ENCODE measurements at places on chromosomes 2 and 18.

GRCh38 chr2:73956218-73956865 lies 28.4 kb upstream of the TET3 start:
- DNase-seq: no peak

GRCh38 chr2:75483878-75484277 lies 76.9 kb downstream of the EVA1A start:
- DNase-seq: no peak

- no peak for DNase-seq
Measured at GRCh38 chr18:21664069-21664468, 40.5 kb downstream of the ABHD3 start.

DNA sequence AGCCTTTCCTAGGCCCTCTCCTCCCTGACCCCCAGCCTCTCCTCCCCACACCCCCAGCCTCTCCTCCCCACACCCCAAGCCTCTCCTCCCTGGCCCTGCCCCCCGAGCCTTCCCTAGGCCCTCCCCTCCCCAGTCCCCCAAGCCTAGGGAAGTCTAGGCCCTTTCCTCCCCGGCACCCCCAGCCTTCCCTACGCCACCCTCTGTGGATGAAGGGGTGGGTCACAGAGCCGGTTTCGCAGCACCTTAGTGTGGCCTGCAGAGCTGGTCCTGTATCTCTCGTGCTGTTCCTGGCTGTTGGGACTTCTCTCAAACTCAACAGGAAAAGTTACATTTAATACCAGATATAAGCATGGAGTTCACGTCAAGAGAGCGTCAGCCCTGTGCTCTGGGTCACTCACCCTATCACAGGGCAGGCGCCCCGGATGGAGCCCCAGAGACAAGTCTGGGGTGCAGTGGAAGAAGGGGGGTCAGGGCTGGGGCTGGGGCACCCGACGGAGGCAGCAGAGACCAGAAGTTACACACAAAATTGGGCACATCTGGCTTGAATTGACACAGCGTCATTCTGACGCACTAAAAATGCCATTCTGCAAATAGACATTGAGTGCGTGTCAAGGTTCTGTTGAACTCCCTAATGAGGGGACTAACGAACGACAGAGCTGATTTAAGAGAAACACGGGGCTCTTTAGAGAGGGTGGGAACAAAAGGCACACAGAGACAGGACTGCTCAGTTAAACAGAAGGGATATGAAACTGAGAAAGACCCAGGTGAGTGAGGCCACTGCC lies 24.0 kb downstream of the KCNIP3 start:
- no peak for DNase-seq

DNA sequence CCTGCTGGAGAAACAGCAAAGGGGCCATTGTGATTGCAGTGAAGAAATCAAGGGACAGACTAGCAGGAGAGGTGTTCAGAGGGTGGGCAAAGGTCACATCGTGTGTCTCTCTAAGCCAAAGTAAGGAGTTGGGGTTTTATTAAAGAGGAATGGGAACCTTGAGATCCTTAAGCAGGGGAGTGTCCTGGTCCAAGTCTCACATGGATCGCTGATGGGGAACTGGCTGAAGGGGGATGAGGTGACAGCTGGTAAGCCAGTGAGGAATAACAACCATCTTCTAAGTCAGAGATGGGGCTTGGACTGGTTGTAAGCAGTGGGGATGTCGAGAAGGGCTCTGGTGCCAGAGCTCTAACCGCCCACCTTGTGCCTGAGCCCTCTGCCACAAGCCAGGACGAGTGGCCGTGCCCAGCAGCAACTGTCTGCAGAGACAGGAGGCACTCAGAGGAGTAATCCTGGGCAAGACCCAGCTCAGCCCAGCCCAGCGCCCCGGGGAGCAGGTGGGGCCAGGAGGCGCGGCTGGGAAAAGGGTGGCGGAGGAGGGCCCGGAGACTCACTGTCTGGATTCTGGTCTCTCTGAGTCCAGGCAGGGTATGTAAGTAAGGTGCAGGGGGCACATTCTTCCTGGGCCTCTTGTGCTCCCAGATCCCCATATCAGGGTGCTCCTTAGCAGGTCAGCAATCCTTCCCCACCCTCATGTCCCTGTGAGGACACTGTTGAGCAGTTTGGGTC lies 13.7 kb downstream of the WNT10A start:
- no peak for DNase-seq

- DNase-seq: no peak
Measured at GRCh38 chr2:223668302-223668998, 66.3 kb upstream of the SCG2 start.

DNA sequence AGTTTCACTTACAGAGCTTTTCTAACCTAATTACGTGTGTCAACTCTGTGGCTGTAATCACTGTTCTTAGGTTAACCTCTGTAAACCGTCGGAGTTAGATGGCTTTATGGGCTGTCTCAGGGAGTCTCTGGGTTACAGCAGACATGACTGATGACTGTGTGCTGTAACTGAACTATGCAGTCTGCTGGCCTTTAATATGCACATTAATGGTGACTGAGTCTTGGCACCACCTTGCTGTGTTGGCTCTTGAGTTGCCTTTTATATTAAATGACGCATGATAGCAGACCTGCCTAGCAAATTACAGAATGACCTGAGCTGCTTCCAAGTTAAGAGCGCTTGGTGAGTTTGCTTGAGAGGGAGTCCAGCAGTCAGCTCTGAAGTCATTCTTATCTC lies 90.1 kb downstream of the ACKR3 start:
- no peak for DNase-seq

GRCh38 chr2:170475878-170476277 lies 239.3 kb upstream of the SP5 start:
- DNase-seq: no peak

GRCh38 chr2:200330351-200331060 lies 24.0 kb downstream of the SPATS2L start:
- DNase-seq: no peak

GRCh38 chr2:88827821-88828220 lies 136.3 kb downstream of the RPIA start:
- no peak for DNase-seq

GRCh38 chr2:72148837-72149555 lies 1.3 kb upstream of the CYP26B1 start:
- peak; percentile 71 for DNase-seq

- DNase-seq: peak; percentile 48
Measured at GRCh38 chr2:112055730-112056625, 909 bp downstream of the TMEM87B start.

DNA sequence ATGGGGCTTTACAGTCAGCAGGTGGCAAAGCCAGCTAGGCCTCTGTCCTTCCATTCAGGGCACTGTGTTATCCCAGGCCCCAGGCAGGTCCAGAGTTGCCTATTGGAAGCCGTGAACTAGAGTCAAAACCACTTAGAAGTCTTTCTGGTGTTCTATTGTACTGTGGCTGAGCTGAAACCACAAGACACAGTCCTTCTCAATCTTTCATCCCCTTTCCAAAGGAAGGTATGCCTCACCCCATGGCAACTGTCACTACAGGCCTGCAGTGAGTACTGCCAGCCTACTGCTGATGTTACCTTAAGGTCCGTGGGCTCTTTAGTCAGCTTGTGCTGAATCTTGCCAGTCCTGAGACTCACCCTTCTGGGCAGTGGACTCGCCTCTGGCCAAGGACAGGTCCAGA lies 181.6 kb downstream of the GULP1 start:
- no peak for DNase-seq

DNA sequence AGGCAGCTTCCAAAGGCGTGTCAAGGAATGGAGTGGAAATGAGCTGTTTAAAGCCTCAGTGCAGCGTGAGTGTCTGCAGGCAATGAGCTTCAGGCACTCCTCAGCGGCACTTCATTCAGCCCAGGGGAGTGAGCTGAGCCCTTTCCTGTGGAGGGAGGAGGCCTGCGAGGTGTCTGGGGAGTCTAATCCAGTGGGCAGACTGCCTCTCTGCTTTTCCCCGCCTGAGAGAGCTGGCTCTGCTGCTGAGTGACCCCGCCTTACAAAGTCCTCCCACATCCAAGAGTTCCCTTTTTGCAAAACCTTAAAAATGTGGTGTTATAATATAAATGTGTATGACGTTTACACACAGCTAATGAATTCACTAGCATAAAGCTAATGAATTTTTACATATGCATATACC lies 7.0 kb upstream of the LDLRAD4 start:
- DNase-seq: no peak

- no peak for DNase-seq
Measured at GRCh38 chr2:204049635-204050034, 113.1 kb downstream of the ICOS start.

GRCh38 chr2:171592036-171592555 lies 69.8 kb downstream of the CYBRD1 start:
- no peak for DNase-seq

DNA sequence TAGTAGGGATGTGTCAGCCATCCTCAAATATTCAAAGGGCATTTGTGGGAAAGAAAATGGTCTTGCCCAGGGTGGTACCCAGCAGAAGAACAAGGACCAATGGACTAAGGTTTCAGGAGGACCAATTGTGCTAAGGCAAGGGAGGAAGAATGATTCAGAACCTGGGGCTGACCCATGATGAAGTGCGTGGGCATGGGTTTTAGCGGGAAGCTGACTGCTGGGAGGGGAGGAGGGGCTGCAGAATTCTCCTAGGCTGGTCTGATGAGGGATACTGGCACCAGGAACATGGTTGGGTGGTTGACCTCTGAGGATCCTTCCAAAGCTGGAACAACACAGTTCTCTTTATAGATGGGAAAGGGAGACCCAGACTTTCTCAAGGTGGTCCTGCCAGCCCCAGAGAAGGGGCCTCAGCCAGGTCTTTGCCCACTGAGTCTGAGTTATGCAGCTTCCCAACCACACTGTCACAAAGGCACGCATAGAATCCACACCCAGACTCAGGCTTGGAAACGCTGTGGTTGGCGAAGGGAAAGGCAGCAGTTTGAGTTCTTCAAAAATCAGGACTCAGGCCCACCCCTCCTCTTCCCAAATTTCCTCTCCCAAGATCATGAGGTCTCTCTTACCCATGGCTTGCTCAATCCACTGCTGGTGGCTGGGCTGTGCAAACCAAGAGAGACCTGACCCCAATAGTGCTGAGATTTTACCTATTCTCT lies 37.3 kb downstream of the MARCO start:
- no peak for DNase-seq

- DNase-seq: no peak
Measured at GRCh38 chr2:118250001-118250400, 161.7 kb downstream of the INSIG2 start.

GRCh38 chr2:202035089-202035940 lies 1.7 kb downstream of the FZD7 start:
- DNase-seq: no peak

DNA sequence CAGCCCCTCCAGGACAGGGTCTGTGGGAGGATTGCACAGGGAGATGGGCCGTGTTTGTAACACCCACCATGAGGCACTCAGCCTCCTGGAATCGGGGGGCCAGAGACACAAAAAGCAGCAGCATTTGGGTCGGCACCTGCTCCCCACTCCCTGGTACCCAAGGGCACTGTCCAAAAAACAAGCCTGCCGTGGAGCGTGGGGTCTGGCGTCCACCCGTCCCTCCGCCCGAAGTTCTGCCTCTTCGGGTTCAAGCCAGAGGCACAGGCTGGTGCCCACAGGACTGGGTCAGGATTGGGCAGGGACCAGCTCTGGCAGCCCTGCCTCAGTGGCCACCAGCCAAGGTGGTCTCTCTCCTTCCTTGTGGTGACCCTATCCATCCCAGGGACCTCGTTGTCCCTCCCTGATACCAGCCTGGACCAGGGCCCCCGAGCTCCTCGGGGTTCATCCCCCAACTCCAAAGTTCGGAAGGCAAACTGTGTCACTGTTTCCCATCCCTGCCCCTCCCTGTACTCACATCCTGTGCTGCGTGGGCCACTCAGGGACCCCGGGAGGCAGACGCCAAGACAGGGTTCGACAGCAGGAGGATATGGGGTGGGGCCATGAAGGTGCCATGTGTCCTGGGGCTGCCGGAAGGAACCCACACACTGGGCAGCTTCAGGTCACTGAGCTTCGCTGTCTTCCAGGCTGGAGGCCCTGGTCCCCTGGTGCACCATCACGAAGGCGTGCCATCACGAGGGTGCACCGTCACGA lies 126.0 kb upstream of the HDAC4 start:
- DNase-seq: no peak

DNA sequence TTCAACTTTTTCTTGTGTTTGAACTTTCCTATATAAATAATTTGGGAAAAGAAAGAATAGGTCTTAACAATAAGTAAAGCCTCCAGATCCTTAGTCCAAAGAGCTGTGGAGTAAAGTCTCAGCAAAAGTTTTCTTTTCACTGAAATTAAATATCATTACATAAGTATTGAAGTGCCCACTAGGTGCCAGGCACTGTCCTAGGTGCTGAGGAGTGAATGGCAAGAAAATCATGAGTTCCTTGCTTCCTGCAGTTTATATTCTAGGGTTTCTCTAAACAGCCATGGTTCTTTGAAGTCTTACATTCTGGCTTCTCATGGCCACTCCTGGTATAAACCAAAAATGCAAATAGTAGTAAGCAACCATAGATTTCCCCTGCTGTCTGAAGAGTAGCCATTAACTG lies 59.7 kb downstream of the SPP2 start:
- no peak for DNase-seq

- DNase-seq: no peak
Measured at GRCh38 chr2:128405467-128405900, 86.8 kb upstream of the HS6ST1 start.

GRCh38 chr2:9657731-9658130 lies 26.9 kb upstream of the YWHAQ start:
- no peak for DNase-seq

DNA sequence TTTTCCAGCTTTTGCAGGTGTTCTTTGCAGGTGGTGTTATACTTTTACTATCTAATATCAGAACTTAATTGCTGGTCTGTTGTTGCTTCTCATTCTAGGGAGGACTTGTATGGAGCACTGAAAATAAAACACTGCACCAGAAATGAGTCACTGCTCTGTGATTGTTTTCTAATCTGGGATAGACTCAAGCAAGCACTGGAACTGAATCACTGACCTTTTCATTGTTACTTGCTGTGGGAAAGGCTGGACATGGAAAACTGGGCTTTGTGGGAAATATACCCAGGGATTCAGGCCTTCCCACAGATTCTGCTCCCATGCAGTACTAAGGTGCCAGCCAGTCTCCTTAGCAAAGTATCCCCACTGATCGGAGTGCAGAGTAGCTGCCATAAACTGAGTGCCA lies 470.0 kb upstream of the GCFC2 start:
- DNase-seq: no peak

DNA sequence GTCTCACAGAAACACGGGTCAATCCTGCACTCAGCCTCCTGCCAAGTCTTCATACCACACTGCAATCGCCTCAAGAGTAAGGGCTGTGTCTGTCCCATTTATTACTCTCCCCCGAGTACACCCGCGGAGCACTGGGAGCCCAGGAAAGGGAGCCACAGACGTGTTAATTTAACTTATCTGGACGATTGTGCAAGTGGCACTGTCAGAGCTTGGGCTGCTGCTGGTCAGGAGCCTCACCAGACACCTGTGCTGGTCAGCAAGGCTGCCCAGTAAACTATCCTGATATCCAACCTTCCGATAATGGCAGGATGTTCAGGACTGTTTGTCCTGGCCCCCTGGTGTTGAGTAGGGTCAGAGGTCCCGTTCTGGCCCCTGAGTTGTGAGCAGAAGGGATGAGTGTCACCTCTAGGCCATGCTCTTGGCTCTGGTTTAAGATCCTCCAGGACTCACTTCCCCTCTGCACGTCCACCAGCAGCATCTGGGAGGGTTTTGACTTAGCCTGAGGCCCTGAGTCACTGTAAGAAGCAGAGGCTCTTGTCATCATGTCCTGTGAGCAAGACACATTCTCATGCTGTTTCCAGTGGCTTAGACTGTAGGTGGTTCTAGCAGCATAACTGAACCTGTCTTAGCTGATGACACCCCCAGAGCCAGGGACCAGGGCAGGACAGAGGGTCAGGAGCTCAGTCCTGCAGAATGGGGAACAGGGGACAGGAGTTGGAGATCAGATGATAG lies 82.5 kb upstream of the ARL4C start:
- no peak for DNase-seq
